ENCODE measurements at places on chromosomes 6 and 20.

- DNase-seq = no peak
Measured at GRCh38 chr6:1424306-1424927, 35.0 kb downstream of the FOXF2 start.

- no peak for DNase-seq
Measured at GRCh38 chr20:9884061-9884460, 45.2 kb upstream of the PAK5 start.

DNA sequence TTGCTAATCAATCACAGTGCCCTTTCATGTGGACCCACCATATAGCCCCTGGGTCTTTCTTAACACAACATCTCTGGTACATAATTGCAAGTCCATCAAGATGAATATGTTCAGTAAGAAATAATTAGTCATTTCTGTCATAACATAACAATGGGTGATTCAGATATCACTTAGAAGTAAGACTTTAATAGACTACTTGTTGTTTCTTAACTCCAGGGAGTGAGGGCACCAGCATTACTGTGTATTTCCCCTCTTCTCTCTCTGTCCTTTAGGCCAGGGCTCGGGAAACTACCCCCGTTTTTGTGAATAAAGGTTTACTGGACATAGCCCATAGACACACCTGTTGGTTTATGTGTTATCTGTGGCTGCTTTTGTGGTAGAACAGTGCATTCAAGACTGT lies 123.5 kb downstream of the SLC24A3 start:
- DNase-seq = no peak

DNA sequence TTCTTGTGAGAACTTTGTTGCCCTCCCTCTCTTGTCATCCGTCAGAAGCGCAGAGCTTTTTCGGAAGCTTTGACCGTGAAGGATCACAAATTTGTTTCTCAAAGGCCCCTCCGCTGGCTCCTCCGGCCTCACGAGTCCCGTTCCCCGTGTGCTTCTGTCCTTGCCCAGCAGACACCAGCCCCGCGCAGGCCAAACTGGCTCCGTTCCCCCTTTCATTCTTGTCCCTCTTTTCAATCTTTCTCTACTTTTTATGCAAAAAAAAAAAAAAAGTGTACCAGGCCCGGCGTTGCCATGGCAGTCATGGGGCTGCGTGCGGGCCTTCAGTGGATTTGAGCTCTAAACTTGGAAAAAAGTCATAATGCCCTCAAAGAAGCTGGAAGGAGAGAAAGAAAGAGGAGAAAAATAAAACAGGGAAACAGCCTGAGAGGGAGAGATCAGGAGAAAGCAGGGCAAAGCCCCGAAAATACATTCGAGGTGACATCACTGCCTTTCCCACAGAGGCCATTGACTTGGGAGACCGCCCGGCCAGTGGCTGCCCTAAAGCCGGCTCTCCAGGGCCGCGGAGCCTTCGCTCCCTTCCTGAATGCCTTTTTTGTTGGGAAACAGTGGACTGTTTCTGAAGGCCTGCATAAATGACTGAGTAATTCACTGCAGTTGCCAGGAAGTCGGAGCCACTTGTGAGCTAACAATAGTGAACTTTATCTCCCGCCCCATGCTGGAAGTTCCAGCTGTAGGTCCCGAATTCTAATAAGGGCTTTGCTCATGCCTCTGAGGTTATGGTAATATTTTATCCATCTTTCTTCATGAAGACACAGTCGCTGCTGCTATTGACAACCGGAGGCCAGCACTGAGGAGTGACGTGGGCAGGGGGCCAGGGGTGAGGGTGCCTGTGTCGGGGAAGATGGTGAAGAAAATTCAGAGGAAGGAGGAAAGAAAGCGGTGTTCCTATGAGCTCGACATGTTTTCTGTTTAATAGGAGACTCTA lies 670.9 kb downstream of the QKI start:
- DNase-seq = no peak
